ENCODE measurements at places on chromosomes 1 and 21. TPM values are rescaled to one million over a fixed set of nuclear protein-coding genes. Genes with fewer than 3 reads are reported as not detected.

AMY2A gene
- total RNA-seq = not detected

DNA sequence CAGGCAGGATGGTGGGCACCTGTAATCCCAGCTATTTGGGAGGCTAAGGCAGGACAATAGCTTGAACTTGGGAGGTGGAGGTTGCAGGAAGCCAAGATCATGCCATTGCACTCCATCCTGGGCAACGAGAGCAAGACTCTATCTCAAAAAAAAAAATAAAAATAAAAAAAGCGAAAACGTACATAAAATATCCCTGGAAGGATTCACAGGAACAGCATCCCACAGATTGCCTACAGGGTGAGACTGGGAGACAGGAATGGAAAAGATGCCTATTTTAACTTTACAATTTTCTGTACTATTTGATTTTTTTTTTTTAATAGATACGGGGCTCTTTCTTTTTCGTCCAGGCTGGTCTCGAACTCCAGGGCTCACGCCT, 604 bp upstream of the NBPF3 start:
- H3K4me1 ChIP-seq = no peaks in the 10 kb centered on the region
- peaks cover 4% of the 10 kb centered on the region for H3K36me3 ChIP-seq

DNA sequence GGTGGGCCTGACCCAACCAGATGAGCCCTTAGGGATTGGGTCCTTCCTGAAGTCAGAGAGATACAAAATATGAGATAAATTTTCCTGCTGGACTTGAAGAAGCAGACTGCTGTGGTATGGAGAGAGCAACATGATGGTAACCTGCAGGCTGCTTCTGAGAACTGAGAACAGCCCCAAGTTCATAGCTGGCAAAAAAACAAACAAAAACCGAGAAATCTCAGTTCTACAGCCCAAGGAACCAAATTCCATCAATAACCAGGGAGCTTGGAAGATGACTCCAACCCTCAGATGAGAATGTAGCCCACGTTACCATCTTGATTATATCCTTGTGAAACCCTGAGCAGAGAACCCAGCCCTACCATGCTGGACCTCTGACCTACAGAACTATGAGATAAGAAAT, 316.2 kb downstream of the ZP4 start:
- H3K4me1 ChIP-seq = no peaks in the 10 kb centered on the region
- no peaks in the 10 kb centered on the region for H3K27me3 ChIP-seq
- H3K36me3 ChIP-seq = no peaks in the 10 kb centered on the region
- H3K4me3 ChIP-seq = no peak overlapping the region

DNA sequence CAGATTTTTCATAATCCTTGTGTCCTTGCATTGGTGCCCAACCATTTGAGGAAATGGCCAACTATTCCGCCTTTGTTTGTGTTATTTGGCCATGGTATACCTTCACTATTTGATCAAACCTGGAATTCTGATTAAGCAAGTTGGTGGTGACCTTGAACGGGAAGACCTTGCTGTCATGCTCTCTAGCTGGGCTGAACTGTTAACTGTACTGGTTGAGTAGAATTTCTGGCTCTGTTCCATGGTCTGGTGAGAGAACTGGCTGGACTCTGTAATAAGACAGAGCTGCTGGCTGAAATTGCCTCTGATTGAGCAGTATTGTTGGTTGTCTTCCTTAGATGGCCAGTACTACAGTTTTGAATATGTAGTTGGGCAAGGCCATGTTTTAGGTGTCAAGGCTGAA, 3.0 kb upstream of the LCE3C start:
- H3K36me3 ChIP-seq = no peaks in the 10 kb centered on the region
- H3K4me1 ChIP-seq = no peaks in the 10 kb centered on the region
- H3K27ac ChIP-seq = no peak overlapping the region
- no peak for DNase-seq

DNA sequence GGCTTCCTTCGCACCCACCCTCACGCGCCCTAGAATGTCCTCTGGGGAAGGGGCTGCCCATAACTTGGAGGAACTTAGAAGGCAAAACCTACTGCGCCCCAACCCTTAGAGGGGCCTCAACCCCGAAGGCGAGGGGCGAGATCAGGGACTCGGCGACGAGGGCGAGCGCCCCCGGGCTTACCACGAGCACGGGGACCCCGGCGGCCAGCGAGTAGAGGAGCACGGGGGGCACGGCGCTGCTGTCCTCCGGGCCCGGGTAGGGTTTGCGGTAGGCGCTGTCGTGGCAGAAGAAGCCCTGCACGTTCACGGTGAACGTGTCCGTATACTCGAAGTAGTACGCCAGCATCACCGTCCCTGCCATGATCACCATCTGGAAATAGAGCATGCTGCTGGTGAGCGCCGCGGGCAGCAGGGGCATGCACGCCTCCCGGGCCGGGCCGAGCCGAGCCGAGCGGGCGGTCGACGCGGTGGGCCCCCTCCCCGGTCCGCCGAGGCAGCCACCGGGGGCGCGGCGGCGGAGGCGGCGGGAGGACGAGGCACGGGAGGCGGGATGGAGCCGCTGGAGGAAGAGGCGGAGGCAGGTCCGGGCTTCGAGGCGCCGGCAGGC, 304 bp downstream of the PLPPR5 start:
- peaks cover 4% of the 10 kb centered on the region for H3K4me1 ChIP-seq
- peak overlapping the region; percentile 36 for H3K4me3 ChIP-seq
- DNase-seq = peak; percentile 17
- no peak overlapping the region for H3K27ac ChIP-seq
- H3K27me3 ChIP-seq = peaks cover 12% of the 10 kb centered on the region
